ENCODE measurements at places on chromosomes 3 and 15.
A peak's percentile ranks its signal among the peaks of the same experiment; 100 is the strongest.

GRCh38 chr3:172190980-172191379, 151.6 kb downstream of the FNDC3B start:
- DNase-seq: no peak

DNA sequence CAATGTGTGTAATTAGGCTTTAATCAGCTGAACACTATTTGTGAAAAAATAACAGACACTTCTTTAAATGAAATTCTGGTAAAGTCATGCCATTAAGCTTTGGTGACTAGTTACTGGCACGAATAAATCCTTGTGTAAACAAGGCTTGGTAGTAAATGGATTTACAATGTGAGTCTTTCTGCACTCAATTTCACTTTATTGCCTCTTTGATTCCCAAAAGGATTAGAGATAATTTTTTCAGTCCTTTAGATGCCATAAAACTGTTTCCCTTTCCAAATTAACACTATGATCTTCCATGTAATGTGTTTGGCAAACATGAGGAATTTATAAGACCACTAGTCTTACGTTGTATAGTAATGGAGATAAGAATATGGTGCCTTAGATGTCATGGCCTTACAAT, 339.5 kb upstream of the DNAJC19 start:
- DNase-seq: no peak

GRCh38 chr3:59327376-59327808, 277.6 kb upstream of the CFAP20DC start:
- DNase-seq: no peak

DNA sequence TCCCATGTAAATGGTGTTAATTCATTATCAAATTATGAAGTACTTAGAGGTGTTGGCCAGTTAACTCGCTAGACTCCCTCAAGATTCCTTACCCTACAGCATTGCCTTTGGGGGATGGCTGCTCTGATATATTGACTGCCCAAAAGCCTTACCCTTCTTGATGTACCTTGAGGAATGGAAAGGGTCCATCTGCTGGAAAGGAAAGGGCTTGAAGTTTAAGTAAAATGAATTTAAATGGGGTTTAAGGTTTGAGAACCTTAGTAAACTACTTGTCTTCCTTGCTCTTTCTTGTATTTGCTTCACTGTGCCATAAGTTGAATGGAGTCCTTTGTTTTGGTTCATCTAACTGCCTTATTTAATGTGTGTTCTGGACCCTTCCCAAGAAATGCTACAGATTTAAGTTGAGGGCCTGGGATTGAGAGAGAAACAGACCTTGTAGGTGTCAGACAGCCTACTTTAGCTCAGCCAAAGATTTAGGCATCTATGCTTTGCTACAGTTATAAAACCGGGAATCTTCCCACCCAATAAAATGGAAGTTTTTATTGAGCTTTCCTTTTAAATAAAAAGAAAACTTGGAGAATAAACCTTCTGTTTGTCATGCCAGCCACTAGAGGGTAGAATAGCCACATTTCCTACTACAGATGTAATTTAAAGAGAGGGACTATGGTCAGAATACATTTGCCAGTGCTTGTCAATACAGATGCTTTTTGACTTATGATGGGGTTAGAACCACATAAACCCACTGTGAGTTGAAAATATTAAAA, 25.3 kb downstream of the CMSS1 start:
- no peak for DNase-seq

DNA sequence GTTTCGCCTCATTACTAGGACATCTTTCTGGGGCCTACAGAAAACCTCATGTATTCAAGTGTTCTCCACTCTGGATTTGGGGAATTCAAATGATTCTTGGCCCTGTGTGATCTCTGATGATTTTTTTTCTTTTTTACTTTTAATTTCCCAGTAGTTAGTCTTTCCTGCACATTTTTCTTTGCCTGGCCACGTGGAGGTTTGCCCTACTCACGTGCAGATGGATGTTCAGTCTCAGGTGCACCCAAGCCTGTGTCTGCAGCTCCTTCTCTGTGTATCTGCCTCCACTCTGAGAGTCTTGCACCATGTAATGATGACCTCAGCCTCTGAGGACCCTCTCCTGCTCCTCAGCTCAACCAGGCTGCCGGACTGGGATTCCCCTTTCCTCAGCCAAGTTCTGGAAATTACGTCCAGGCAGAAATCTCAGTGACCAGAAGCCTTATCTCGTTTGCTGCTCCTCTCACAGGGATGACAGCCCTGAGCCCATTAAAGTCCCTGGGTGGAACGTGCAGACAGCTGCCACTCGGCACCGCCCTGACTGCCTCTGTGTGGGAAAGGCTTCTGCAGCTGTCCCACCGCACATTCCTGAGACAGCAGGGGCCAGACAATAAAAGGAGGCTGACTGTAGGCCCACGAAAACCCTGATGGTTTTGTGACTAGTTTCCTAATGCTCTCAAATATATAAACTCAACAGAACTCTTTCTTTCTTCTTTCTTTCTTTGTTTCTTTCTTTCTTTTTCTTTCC, 31.4 kb upstream of the GABRB3 start:
- DNase-seq: no peak

GRCh38 chr3:142706321-142707127, 17.3 kb upstream of the TRPC1 start:
- no peak for DNase-seq

GRCh38 chr3:177932346-177932745, 603.9 kb upstream of the KCNMB2 start:
- DNase-seq: no peak

- no peak for DNase-seq
These were observed 305.6 kb upstream of the LRRFIP2 start for GRCh38 chr3:37479981-37480380.

DNA sequence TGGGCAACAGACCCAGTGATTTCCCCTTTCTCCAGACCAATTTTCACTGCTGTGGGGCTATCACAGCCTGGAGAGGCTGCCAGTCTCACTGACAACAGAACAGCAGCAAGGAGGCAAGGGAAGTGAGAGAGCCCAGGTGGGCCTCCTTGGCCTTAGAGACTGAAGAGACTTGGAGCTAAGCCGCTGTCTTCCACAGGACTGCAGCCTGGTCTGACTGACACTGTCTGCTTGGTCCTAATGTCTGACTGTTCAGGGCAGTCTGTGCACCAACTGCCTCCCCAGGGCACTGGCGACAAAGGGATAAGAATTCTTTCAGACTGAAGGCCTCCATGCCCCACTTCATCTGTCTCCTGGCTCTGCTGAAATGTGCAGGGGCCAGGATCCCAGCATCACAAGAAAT, 11.5 kb downstream of the POMGNT2 start:
- DNase-seq: no peak

DNA sequence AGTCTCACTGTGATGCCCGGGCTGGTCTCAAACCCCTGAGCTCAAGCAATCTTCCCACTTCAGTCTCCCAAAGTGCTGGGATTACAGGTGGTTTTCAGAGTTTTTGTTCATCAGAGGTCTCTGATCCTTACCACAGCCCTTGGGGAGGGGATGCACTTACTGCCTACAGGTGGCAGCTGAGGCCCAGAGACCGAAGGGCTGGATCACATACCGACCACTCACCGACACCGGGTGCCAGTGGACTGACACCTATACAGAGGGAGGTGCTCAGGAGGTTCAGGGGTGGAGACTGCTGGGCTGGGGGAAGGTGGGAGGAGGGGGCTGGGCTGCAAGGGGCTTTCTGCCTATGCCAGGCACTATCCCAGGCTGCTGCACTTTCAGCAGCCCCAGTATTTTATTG, 19.5 kb downstream of the DUSP7 start:
- DNase-seq: no peak

DNA sequence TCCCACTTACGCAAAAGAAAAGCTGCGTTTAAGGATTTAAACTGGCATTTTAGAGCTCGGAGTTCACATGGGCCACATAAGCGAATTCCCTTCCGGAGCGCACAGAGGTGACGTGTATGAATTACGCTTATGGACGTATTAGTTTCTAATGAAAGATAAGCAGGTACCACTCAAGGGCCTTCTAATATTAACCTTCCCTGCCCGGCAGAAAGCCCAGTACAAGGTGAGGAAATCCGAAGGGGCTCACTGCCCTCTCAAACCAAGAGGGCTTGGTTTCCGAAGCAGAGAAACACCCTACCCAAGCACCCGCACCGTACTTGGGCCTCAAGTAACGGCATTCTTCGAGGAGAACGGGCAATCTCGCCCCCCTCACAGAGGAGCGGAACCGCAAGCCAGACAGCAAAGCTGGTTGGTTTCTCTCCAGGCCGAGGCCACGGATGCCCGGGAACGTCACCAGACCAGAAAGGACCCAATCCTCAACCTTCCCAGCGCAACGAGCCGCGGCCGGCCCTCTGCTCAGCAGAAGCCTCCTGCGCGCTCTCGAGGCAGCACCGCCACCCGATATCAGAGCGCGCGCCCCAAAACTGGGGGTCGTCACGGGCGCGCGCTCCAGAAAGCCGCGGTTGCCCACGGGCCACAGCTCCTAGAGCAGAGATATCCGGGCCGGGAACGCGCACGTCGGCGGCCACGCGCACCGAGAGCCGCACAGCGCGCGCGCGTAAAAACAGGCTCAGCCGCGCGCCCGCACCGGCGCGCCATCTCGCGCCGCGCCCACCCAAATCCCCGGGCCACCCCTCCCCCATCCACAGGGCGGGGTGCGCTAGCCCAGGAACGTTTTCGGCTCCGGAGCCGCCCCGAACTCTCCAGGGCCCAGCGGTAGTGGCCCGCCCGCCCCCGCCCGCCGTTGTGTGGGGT, 676 bp downstream of the QRICH1 start:
- DNase-seq: peak; percentile 84

GRCh38 chr3:182148360-182148759, 436.6 kb downstream of the SOX2 start:
- DNase-seq: no peak

All from left ventricle myocardium inferior (tissue), 1 donor.